T-cell (primary cell): ENCODE measurements at places on chromosomes 4 and X. TPM values are rescaled to one million over a fixed set of nuclear protein-coding genes. Genes with fewer than 3 reads are reported as not detected.

Gene PFKFB1
- total RNA-seq = 1.4 TPM

Gene H2BW2
- not detected for total RNA-seq

Gene AR
- total RNA-seq = 0.14 TPM

Gene ARHGAP36
- not detected for total RNA-seq

Gene ATOH1
- total RNA-seq = not detected

Gene GRIA2
- not detected for total RNA-seq

Gene GIMD1
- not detected for total RNA-seq

Gene GLUD2
- not detected for total RNA-seq

Gene TCEAL7
- total RNA-seq = not detected

Gene DCAF8L1
- total RNA-seq = not detected

Gene UBQLN2
- 49.6 TPM for total RNA-seq

Gene AFM
- total RNA-seq = not detected

Gene ARSD
- total RNA-seq = 3.1 TPM

Gene SORBS2
- 1.4 TPM for total RNA-seq

Gene TRO
- 0.68 TPM for total RNA-seq

Gene PRRG1
- 0.12 TPM for total RNA-seq

Gene SPANXA1
- total RNA-seq = not detected
